ENCODE measurements at places on chromosomes 7 and 10.

DNA sequence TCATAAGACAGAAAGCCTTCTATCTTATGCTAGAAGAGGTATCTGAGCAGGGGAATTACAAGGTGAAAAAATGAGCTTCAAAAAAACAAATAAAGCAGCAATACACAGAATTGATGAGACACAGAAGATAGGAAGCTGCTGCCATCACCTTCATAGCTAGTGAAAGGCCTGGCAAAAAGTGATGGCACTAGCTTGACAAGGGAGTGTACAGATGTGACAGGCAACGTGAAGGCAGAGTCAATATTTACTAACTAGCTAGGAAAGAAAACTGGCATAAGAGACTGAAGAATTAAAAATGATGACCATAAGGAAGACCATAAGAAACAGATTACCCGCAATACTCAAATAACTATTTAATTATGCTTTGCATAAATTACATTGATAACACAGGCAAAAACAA is 9.4 kb downstream of the GPR22 start:
- no peak for DNase-seq

DNA sequence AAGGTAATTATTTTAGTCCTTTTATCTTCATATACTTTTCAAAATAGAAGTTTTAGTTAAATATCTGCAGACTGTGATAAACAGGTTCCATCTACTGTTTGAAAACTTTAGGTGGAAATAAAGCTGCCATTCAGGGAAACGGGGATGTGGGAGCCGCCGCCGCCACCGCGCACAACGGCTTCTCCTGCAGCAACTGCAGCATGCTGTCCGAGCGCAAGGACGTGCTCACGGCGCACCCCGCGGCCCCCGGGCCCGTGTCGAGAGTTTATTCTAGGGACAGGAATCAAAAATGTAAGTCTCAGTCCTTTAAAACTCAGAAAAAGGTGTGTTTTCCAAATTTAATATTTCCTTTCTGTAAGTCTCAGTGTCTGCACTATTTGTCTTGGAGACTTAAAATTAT is 11.0 kb downstream of the SUN1 start:
- no peak for DNase-seq

DNA sequence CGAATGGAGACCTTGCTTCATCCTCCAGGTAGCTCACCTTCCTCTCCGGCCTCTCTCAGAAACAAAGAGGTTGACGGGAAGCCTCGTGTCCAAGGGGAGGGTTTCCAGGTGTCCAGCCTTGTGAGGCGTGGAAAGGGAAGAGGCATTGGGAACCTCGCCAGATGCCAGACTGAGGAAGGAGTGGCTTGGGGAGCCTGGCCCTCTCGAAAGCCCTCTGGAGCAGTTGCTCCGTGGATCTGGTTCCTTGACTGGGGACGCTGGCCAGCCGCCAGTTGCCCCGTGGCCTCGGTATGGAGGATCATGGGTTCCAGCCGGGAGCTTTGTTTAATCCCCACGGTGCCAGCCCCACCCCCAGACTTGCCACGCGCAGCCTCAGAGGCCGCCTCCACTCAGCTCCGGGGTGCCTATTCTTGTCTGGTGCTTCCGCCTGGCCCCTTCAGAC is 30.3 kb upstream of the SUN1 start:
- DNase-seq = no peak

- no peak for DNase-seq
Measured at GRCh38 chr7:47654672-47655298, 72.9 kb upstream of the TNS3 start.

DNA sequence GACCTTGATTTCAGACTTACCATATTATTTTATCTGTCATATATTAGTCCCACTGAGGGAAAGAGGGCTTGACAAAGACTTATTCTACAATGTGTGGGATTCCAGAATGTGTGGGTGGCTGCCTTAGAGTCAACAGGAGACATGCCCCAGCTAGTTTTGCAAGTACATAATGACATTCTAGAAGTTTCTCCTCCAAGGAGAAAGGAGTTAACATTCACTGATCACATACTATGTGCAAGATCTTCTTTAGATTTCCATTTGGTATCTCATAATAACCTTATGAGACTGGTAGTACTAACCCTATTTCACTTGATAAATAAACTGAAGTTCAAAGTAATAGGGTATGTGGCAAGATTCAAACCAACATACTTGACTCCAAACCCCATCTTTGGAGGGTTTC is 25.2 kb downstream of the IRF5 start:
- DNase-seq = no peak

DNA sequence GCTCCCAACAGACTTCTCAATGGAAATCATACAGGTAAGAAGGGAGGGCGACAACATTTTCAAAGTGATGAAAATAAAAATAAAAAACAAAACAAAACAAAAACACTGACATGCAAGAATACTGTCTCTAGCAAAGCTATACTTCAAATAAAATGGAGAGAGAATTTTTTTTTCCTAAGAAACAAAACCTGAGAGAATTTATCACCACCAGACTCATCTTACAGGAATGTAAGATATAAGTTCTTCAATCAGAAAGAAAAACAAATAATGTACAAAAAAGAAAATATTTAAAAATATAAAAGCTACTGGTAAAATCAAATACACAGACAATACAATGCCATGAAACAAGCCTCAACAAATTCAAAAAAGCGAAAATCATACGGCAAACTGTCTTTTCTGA is 113.2 kb downstream of the NRBF2 start:
- DNase-seq = no peak

DNA sequence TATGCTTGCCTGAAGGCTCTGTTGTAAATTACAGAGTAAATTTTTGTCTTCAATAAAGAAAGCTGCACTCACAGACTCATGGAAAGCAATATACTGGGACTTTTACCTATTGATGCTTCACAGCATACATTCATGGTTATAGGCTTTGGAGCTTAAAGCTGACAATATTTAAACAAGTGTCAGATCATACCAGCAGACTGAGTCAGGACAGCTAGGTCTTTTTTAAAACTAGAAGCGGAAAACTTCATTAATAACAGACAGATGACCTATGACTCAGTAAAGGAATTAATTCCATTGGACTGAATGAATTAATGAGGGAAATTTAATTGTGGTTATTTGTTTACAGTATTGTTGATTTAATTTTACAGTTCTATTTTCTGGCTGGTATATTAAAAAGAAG is 165.8 kb upstream of the DGKB start:
- DNase-seq = no peak

DNA sequence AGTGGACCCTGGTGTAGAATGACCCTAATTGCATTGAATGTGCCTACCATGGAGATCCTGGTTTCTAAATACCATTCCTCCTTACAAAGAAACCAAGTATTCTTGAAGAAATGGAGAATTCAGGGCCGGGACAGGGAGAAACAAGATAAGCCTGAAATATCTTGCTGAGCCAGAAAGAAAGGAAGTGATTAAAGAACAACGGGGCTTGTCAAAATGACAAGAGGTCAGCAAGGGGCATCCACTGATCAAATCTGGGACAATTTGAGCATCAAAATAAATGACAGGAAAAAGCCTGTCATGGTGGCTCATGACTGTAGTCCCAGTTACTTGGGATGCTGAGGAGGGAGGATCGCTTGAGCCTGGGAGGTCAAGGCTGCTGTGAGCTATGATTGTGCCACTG is 8.1 kb downstream of the ABHD11 start:
- no peak for DNase-seq

- DNase-seq = no peak
Measured at GRCh38 chr10:100146875-100147650, 38.8 kb downstream of the ERLIN1 start.

All from activated naive CD4-positive, alpha-beta T cell (primary cell).